ENCODE measurements at places on chromosomes 7 and 10.

DNA sequence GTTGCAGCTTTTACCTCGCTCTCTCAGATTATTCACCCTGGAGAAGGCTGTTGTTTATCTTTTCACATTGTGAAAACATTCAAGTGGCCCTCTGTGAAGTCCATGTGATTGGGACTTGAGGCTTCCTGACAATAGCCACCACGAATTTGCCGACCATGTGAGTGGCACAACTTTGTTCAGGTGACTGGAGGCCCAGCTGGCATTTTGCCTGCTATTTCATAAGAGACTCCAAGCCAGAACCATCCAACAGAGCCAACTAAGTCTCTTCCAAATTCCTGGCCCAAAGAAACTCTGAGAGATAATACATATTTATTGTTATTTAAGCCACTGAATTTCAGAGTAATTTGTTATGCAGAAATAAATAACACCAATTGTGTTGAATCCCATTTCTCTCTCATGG lies 38.2 kb upstream of the CCSER2 start:
- H3K4me3 ChIP-seq, result no peak overlapping the region
- DNase-seq, result no peak
- H3K27me3 ChIP-seq, result peaks cover 16% of the 10 kb centered on the region
- H3K27ac ChIP-seq, result no peak overlapping the region

DNA sequence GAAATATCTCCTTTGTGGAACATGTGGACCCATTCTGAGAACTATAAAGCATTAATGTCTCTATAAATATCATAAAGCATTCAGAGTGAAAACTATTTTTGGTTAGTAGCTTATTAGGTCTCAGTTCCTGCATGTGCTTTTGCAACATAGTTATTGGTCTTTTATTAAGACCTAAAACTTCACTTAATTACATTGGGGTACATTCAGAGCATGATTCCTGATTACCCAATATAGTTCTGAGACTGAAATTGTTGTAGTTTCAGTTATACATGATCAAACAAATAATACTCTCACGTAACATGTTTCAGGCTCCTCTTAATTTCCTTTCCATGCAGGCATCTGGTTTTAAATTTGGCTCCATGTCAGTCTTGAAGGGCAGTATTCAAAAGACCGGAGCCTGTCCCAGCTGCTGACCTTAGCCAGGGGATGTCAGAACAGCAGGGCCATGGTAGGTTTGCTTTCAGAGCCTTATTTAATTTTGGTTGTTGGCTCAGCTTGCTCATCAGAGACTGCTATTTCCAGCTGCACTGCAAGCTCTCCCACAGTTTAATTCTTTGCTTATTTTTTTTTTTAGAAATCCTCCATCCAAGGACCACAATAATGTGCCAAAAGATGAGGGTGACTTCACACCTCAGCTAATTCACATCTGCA lies 447.8 kb upstream of the FZD8 start:
- H3K27ac ChIP-seq, result no peak overlapping the region
- H3K36me3 ChIP-seq, result no peaks in the 10 kb centered on the region
- no peaks in the 10 kb centered on the region for H3K27me3 ChIP-seq
- H3K4me1 ChIP-seq, result no peaks in the 10 kb centered on the region

DNA sequence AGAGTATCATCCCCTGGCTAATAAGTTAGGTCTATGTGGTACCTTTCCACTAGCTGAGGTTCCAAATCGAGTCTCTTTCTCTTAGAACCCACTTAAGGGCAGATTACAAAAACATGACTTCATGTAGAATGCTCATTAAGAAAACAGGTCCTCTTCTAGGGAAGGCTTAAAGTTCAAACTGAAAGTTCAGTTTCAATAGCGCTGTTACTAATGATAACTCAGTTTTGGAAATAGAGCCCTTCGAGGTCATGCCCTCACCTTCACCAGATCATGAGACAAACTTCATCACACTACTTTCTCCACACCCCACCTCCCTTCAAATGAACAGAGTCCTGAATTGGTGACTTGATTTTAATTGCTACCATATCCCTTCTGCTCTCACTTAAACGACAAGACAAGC lies 26.2 kb downstream of the HGF start:
- no peak for DNase-seq
- no peak overlapping the region for H3K4me3 ChIP-seq
- H3K4me1 ChIP-seq, result peaks cover 2% of the 10 kb centered on the region
- H3K36me3 ChIP-seq, result no peaks in the 10 kb centered on the region
- no peaks in the 10 kb centered on the region for H3K27me3 ChIP-seq
- H3K27ac ChIP-seq, result no peak overlapping the region

- H3K27ac ChIP-seq, result no peak overlapping the region
- no peaks in the 10 kb centered on the region for H3K36me3 ChIP-seq
- DNase-seq, result no peak
- no peaks in the 10 kb centered on the region for H3K27me3 ChIP-seq
Observed at GRCh38 chr7:77524731-77525130, 12.4 kb upstream of the PTPN12 start.

GRCh38 chr7:55458351-55458750 lies 93.2 kb downstream of the LANCL2 start:
- no peaks in the 10 kb centered on the region for H3K27me3 ChIP-seq
- peaks cover 40% of the 10 kb centered on the region for H3K4me1 ChIP-seq
- no peak for DNase-seq

DNA sequence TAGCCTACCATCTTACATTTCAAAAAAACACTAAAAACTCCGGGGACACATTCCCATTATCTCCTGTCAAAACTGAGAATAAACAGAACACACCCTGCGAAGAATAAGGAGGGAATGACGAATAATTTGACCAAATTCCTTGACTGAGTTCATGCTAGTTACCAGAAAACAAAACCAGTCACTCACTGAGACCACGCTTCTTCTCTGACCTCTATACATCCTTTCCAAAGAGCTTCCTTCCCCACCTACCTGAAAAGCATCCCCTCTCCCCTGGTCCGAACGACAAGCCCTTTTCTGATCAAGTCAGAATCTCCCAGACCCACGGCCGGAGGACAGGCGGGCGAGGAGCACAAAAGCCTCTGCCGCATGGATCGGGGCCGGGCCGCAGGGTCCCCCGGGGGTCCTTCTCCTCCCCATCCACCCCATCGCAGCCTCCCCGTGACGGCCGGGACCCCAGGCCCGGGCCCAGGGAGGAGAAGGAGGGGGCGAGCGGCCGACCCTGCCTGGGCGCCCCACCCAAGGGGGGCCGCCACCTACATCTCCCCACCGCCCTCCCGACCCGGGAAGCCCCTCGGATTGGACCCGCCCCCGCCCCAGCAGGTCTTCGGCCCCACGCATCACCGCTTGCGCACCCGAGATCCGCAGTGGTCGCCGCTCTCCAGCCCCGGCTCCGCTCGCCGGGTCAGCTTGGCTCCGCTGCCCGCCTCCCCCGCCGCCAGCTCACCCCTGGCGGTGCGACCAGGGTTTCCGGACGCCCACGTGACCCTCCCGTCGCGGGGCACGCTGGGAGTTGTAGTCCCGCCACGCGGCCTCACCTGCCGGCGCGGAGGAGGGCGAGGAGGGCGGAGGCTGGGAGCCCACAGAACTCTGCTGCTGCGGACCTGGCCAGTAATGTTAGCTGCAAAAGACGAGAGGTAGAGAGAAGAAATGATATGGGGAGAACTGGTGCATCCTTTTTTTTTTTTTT lies at the start of gene SLC37A3:
TSS of gene SLC37A3 (minus strand) at position 747 of the 967 bp plus-strand sequence. CDS start 16,004 bp downstream, outside the sequence.
- DNase-seq, result peak; percentile 79
- H3K36me3 ChIP-seq, result peaks cover 4% of the 10 kb centered on the region
- peak within 1 kb of the TSS; percentile 94 for H3K4me3 ChIP-seq
- H3K4me1 ChIP-seq, result peaks cover 28% of the 10 kb centered on the region

DNA sequence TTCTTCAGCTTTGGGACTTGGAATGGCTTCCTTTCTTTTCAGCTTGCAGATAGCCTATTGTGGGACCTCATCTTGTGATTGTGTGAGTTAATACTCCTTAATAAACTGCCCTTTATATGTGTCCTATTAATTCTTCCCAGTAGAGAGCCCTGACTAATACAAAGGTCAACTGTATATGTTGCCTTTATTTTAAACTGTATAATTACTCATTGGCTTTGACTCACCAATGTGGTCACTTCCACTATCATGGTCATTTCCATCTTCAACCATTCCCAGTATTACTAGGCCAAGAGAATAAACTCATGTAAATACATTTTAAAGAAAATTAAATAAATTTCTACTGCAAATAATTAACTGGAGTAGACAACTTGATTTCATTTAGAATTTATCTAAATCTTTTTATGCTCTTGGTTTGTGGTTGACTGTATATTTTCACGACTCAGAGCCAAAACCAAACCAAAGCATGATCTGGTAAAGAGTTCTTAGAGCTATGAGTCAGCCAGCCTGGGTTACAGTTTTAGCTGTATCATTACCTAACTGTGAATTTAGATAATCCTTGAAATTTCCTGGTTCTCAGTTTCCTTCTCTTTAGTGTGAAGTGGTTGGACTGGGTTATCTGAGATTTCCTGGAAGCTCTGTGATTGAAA lies 188.4 kb downstream of the PPP1R3A start:
- H3K27ac ChIP-seq, result no peak overlapping the region
- no peak overlapping the region for H3K4me3 ChIP-seq
- no peak for DNase-seq
- no peaks in the 10 kb centered on the region for H3K27me3 ChIP-seq
- H3K4me1 ChIP-seq, result no peaks in the 10 kb centered on the region

GRCh38 chr7:101644879-101645278 lies 15.8 kb upstream of the MYL10 start:
- H3K4me1 ChIP-seq, result no peaks in the 10 kb centered on the region
- peaks cover 15% of the 10 kb centered on the region for H3K27me3 ChIP-seq
- H3K36me3 ChIP-seq, result no peaks in the 10 kb centered on the region
- no peak overlapping the region for H3K4me3 ChIP-seq
- no peak overlapping the region for H3K27ac ChIP-seq

DNA sequence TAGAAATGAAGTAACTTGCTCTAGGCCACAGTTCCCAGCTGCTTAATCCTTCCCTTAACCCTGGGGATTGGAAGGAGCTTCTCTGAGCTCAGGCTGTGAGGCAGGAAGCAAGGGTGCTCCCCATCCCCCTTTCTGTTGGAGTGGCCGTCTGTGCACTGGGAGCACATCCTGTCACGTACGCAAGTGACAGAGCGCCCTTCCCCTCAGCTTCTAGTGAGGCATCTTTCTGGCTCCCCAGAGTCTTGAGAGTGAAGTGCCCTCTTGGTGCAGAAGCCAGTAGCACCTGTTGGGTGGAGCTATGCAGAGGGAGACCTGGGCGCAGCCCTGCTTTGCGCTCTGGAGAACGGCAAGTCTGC lies 47.8 kb downstream of the SHH start:
- peak overlapping the region; percentile 46 for H3K4me3 ChIP-seq
- H3K27ac ChIP-seq, result peak overlapping the region; percentile 93
- peaks cover 54% of the 10 kb centered on the region for H3K36me3 ChIP-seq
- H3K27me3 ChIP-seq, result no peaks in the 10 kb centered on the region
- H3K4me1 ChIP-seq, result peaks cover 50% of the 10 kb centered on the region

DNA sequence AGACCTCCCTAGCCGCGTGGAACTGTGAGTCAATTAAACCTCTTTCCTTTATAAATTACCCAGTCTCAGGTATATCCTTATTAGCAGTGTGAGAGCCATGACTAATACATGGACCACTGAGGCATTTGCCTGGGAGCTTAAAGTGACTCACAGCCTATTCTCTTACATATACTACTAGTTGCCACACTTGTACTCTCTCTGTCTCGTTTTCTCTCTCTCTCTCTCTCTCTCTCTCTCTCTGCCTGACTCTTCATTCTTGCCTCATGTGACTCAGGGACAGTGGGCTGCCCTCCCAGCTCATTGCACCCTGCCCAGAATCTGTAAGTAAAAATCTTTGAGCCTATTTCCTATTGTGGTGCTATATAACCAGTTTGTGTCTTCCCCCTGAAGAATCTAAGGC lies 238.5 kb upstream of the MAGI2 start:
- H3K4me3 ChIP-seq, result no peak overlapping the region
- no peaks in the 10 kb centered on the region for H3K36me3 ChIP-seq
- no peaks in the 10 kb centered on the region for H3K27me3 ChIP-seq
